ENCODE measurements at places on chromosomes 6 and 20.
A peak's percentile ranks its signal among the peaks of the same experiment; 100 is the strongest.

DNA sequence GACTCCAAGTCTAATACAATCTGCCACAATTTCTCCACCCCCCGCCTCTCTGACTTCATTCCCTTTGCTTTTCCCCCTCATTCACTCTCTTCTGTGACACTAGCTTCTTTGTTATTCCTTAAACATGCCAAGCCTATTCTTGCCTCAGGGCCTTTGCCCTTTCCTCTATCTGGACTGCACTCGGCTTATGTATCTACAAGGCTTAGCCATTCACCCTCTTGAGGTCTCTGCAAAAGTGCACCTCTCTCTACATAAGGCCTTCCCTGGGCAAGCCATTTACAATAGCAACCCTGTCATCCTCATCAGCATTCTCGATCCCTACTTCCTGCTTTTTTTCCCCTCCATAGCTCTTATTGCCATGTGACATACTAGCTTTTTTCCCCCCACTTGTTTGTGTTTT, 168.9 kb downstream of the PDSS2 start:
- no peak for DNase-seq

DNA sequence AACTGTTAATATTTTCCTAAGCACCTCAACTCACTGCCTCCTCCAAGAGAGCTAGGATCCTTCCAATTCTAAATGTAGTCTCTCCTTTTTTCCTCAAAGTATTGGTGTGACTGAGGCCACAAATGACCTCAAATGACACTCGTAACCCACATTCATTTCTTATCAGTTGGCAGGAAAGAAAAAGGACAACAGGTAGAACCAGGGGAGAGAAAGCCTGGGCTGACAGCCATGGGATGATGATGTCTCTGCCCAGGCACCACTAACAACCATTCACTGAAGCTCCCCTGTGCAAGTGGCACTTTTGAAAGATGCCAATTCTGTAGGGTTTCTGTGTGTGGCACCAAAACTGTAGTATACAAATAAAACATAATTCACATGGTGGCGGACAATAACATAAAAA, 7.4 kb downstream of the ZBTB24 start:
- DNase-seq = no peak

GRCh38 chr20:1863296-1863695, 31.9 kb upstream of the SIRPA start:
- no peak for DNase-seq

GRCh38 chr6:36075656-36076055, 48.0 kb downstream of the MAPK14 start:
- no peak for DNase-seq

DNA sequence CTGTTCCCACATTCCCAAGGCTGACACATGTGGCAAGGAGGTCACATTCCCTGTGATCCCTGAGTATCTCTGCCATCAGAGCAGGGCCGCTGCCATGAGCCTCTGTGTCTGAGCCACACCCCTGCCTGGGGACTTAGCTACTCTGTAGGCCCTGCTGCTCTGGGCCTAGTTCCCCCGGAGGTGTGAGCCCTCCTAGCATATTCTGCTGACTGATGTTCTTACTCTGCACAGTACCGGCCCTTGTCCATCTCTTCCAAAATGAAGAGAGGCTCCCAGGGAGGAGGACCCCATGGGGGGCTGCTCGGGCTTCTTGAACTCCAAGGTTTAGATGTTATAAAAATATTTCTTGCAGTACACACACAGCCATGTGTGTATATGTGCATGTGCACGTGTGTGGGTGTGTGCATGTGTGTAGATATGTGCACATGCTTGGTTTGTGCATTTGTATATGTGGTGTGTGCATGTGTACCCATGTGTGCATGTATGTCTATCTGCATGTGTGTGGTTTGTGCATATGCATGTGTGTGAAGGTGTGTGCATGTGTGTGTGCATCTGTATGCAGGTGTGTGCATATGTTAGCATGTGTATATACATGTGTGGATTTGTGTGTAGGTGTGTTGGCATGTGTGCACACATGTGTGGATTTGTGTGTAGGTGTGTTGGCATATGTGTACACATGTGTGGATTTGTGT, 101.2 kb downstream of the ERMARD start:
- DNase-seq = no peak

DNA sequence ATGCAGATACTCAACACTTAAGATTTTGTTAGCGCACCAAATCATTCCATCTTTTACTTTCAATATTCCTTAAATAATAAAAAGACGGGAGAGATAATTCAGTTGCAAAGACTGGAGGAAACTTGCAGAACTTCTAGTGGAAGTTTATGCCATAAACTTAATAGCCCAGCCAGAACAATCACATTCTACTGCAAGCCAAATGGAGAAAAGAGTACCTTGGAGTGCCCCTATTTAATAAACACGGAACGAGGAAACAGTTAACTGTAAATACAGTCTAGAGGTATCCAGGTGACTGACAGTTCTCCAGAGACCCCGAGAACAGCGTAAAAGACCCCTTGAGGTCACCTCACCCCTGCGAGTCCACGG, 635 bp downstream of the SLC35B3 start:
- DNase-seq = no peak

DNA sequence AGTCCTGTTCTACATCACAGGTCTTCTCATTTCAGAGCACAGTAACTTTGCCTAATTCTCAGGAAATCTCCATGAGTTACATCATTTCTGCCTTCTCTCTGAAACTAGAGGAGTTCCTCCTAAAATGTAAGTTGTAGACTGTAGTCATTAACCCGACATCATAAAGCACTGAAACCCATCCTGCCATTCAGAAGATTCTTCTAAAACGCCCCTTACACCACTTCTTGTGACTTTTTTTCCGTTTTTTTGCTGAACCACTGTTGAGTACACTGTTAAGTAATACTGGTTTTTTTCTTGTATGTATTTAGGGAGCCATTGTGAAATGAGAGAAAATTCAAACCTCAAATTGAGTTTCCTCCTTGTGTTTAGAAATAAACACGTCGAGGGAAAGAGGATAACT, 117.3 kb downstream of the MAP3K4 start:
- no peak for DNase-seq

- DNase-seq = no peak
Observed at GRCh38 chr20:47557791-47558190, 56.1 kb downstream of the NCOA3 start.

DNA sequence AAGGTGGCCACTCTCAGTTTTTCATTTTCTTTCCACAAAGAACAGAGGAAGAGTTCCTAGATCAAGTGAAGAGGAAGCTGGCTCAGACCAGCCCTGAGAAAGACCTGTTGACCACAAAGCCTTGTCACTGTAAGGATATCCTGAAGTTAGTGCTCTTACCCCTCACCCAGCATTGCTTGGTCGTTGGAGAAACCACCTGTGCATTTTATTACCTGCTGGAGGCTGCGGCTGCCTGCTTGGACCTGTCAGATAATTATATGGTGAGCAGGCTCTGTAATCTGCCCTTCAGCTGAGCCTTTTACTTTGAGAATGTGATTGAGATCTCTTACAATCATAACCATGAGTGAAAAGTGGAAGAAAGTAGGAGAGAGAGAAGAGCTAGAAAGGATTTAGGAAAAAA, 21.9 kb downstream of the TREML1 start:
- DNase-seq = peak; percentile 32

GRCh38 chr20:53434662-53435061, 159.0 kb downstream of the ZNF217 start:
- DNase-seq = no peak

DNA sequence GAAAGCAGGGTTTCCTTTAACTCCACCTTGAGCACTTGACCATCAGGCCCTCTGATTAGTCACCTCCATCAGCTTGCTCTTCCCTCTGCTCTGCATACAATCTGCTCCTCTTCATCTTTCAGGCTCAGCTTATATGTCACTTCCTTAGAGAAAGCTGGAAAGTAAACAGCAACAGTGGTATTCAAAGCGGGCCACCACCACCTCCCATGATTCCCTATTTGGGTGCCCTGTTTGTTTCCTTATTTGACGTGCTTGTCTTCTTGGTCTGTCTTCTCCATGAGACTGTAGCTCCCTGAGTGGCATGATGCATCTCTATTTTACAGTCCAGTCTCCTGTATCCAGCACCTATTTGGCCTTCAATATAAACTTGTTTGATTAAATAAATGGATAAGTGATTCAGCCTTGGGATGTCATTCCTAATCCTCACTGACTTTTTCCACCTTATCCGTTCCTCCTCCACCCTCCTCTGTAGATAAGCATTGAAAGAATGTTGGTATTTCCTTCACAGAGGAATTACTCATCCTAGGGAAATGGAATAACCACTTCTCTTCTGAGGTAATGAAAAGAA, 102.8 kb upstream of the SGK1 start:
- no peak for DNase-seq

DNA sequence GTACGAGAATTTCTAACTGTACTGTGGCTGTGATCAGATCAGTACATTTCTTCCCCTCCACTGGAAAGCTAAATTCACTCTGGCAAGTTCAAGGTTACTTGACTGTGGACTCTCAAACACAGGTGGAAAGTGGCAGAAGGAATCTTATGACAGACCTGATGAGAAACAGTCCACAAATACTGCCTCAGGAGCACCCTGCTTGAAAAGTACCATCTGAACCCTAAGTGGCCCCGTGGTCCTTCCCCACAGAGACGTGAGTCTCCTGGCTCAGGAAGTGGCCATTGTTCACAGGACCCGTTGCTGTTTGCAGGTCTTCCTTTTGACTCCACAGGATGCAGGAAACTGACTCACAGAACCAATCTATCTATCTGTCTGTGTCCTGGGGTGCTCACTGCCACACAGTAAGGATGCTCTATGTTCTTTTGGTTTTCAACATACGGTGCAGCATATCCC, 47.5 kb upstream of the NHSL1 start:
- no peak for DNase-seq

- no peak for DNase-seq
Observed at GRCh38 chr6:113833537-113833936, 23.6 kb upstream of the MARCKS start.

- DNase-seq = no peak
Observed at GRCh38 chr6:168574699-168575195, 133.8 kb downstream of the SMOC2 start.

DNA sequence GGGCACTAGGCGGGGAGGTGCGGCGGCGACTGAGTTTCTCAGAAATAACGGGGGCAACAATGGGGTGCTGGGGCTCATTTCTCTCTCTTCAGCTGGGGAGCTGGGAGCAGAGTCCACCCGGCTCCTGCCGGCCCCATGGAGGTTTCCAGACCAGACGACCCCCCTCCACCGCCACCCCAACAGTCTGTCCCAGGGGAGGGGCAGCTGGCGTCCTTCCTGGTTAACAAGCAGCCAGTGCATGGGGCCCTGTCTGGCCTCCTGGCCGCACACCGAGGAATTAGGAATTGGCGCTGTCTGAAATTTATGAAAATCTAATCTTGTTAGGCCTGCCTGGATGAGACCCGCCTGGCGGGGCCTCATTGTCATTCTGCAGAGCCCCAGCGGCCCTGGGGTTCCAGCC, 42.4 kb downstream of the PMEPA1 start:
- no peak for DNase-seq

GRCh38 chr6:145327586-145327985, 407.7 kb downstream of the EPM2A start:
- DNase-seq = no peak

DNA sequence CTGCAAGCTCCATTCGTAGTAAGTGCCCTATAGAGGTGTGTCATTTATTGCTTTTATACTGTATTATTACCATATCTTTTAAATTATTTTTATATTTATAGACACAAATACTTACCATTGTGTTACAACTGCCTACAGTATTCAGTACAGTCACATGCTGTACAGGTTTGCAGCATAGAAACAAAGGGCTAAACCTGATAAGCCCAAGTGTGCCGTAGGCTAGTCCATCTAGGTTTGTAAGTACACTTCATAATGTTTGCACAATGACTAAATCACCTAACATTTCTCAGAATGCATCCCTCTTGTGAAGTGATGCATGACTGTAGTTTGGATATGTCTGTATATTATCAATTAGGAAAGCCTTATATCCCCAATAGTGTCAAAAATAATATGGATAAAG, 122.8 kb downstream of the CLVS2 start:
- DNase-seq = no peak

GRCh38 chr6:40479706-40480105, 107.5 kb downstream of the LRFN2 start:
- no peak for DNase-seq

All from NCI-H526 treated with DMSO at 0.1 percent for 48 hours (cell line).